ENCODE measurements at places on chromosomes 4 and X. TPM values are rescaled to one million over a fixed set of nuclear protein-coding genes. Genes with fewer than 3 reads are reported as not detected.

Gene CT47B1
- total RNA-seq = 0.07 TPM

Gene SOWAHB
- total RNA-seq = 0.05 TPM

Gene TEX13D
- total RNA-seq = not detected

Gene GPR78
- total RNA-seq = 0.17 TPM

Gene MCF2
- total RNA-seq = 0.08 TPM
